ENCODE measurements at places on chromosomes 1 and 21. TPM values are rescaled to one million over a fixed set of nuclear protein-coding genes. Genes with fewer than 3 reads are reported as not detected.

Gene LHX8
- total RNA-seq: not detected

Gene VSIG8
- total RNA-seq: not detected

Gene MGST3
- 200 TPM for total RNA-seq

Gene GBP6
- 0.47 TPM for total RNA-seq

Gene NOS1AP
- total RNA-seq: 4.1 TPM

Gene FCRL2
- not detected for total RNA-seq

Gene MMEL1
- 3.7 TPM for total RNA-seq

Gene ASAP3
- total RNA-seq: 10.0 TPM

GRCh38 chr1:211490821-211491415, 1.0 kb downstream of the RD3 start:
- DNase-seq: no peak

- DNase-seq: no peak
Measured at GRCh38 chr1:47930210-47930840, 66.9 kb downstream of the TRABD2B start.

DNA sequence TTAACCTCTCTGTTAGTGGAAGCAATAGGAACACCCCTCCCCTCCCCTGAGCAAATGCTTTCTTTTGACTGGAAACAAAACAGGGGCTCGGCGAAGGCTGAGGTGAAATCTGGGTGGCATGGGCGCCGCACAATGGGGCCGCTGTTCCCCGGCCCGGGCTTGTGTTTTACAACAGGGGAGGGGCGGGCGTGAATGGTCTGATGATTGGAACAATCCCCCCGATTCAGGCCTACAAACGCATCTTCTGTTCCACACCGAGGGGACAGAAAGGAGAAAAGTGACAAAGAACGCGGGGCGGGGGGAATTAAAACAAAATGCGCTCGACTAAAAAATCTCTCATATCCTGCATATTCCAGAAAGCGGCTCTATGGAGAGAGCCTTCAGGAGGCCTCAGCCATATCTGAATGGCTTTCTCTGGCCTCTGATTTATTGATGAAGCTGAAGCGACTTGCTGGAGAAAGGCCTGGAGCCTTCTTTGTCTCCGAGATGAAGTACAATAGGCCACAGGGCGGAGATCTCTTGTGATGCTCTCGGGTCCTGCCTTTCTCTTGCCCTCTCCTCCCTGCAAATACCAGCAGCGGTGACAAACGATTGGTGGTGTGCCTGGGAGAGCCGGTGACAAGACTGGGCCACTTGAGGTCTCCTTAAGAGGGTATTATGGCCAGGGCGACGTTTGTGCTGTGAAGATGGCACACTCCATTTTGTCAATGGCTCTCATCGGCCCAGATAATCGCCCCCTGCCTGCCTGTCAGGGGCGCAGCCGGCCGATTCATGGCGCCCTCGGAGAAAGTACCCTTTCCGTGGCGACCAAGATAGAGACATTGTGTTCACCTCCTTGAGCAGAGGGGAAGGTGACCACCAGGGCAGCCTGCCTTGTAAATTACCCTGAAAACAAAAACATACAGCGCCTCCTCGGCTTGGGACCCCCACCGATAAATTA, 47.1 kb upstream of the OLIG2 start:
- DNase-seq: peak; percentile 31

DNA sequence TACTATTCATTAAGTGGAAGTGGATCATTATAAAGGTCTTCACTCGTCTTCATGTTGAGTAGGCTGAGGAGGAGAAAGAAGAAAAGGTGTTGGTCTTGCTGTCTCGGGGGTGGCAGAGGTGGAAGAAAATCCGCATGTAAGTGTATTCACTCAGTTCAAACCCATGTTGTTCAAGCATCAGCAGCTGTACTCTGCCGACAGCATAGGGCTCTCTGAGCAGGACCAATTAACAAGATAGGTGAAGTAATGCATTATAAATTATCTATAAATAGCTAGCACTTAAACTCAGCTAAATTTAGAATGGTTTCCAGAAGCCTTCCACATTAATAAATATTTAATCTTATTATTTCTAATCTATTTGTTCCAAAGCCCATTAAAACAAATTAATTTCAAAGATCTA, 116.8 kb downstream of the RGS2 start:
- DNase-seq: no peak

DNA sequence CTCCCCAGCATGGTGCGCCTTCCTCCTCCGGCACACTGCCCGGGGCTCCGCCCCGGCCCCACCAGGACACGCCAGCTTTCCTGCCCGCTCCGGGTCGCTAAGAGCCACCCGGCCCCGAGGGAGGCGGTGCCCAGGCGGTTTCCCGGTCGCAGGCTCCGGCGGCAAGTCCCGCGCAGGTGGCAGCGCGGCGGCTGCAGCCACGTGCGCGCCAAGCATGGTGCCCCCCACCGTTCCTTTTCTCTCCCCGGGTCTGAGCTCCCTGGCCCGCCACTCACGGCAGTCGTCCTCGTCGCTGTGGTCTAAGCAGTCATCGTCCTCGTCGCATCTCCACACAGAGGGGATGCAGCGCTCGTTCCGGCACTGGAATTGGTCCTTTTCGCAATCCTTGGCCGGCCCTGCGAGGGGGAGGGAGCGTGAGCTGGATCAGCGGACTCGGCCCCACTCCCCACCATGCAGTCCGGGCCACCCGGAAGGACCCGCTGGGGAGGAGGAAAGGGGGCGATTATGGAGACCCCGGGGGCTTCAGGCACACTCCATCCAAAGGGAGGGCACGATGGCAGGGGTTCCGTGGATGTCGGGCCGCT, 1.2 kb downstream of the LRP8 start:
- no peak for DNase-seq

GRCh38 chr1:217946511-217946910, 315.4 kb downstream of the SPATA17 start:
- no peak for DNase-seq

- DNase-seq: no peak
Measured at GRCh38 chr1:169200319-169200718, 93.8 kb downstream of the ATP1B1 start.

GRCh38 chr1:97247196-97247595, 525.6 kb downstream of the PTBP2 start:
- DNase-seq: no peak

GRCh38 chr1:234127026-234127671, 222.7 kb downstream of the SLC35F3 start:
- no peak for DNase-seq

DNA sequence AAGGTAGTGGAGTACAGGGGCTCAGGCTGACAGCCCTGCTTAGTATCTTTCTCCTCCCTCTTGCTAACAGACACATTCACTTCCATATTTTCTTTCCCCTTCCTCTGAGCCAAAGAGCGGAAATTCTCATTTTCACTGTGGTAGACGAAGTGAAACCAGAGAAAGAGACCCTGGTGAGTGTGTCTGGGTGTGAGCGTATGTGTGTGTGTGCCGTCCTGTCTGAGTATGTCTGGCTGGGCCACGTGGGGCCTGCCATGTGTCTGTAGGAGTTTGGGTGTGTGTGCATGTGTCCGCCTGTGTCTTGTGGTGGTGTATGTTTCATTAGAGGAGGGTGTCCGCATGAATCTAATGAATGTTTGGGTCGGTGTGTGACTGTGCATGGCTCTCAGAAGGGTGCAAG, 1.7 kb downstream of the COL8A2 start:
- no peak for DNase-seq

DNA sequence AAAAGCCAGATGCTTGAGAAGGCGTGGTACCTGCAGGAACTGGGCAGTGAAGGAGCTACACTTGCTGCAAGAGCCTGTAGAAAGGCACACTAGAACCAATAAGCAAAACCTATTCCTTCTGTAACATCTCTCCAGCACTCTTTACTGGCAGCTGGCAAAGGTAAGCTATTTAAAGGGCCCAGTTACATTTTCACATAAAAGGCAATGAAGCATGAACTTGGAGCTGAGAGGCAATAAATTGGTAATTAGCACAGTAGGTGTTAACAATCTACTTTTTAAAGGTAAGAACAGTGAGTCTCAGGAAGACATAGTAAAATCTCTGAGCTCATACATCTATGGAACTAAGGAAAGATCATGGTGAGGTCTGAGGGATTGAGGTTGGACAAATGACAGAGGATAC, 167.1 kb upstream of the OLFM3 start:
- DNase-seq: no peak

- DNase-seq: no peak
Measured at GRCh38 chr1:183914891-183915290, 110.0 kb downstream of the RGL1 start.

GRCh38 chr21:45458281-45459170, 53.6 kb downstream of the COL18A1 start:
- no peak for DNase-seq

GRCh38 chr1:169118227-169118626, 11.7 kb downstream of the ATP1B1 start:
- DNase-seq: no peak

- DNase-seq: no peak
Measured at GRCh38 chr1:145706086-145706664, 993 bp downstream of the PDZK1 start.

- no peak for DNase-seq
Measured at GRCh38 chr21:44901391-44902074, 19.2 kb downstream of the ITGB2 start.

All from occipital lobe (tissue), 3 donors.